Amniotic stem cell (primary cell): ENCODE measurements at places on chromosomes 5 and 9.

DNA sequence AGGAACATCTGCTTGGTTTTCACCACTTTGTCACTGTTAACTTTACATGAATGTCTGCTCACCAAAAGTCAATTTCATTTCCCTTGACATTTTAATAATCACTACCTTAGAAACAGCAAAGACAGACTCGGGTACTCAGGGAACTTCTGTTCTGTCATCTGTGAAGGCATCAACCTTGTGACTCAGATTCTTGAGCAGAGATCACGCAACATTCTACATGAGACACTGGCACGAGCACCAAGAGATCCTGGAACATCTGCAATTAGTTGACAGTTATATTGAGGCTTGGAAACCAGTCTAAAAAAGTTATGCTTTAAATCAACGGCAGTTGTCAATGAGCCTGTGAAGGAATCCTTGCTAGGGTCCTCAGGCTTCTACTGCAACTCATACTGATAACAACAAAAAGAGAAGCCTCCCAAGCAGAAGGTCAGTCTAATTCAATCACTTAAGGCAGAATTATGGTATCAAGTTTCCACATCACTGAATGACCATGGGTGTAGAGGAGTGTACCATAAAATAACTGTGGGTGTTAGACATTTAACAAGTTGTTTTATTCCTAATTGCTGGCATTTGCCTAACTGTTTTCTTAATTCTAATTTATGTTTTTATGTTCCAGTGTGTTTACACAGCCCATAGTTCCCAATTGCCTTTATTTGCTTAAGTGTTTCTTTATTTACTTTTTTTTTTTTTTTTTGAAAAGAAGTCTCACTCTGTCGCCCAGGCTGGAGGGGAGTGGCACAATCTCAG is 3.3 kb upstream of the PBX3 start:
- no peak for DNase-seq

DNA sequence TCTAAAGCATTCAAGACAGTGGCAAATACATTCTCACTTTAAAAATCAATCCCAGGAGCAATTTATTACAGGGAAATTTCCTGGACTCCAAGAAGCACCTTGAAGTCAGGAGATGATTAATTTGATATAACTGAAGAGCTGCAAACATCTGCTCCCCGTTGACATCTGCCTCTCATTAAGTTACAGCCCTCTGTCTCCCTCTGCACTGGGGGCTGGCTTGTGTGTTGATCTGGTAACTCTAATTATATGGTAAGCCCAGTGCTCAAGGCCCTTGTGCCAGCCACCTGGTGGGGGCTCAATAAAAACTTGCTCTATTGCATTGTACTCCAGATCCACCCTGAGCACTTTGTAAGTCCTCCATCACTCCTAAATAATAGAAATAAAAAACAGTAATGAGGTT is 131.1 kb upstream of the ZNF462 start:
- DNase-seq: no peak

DNA sequence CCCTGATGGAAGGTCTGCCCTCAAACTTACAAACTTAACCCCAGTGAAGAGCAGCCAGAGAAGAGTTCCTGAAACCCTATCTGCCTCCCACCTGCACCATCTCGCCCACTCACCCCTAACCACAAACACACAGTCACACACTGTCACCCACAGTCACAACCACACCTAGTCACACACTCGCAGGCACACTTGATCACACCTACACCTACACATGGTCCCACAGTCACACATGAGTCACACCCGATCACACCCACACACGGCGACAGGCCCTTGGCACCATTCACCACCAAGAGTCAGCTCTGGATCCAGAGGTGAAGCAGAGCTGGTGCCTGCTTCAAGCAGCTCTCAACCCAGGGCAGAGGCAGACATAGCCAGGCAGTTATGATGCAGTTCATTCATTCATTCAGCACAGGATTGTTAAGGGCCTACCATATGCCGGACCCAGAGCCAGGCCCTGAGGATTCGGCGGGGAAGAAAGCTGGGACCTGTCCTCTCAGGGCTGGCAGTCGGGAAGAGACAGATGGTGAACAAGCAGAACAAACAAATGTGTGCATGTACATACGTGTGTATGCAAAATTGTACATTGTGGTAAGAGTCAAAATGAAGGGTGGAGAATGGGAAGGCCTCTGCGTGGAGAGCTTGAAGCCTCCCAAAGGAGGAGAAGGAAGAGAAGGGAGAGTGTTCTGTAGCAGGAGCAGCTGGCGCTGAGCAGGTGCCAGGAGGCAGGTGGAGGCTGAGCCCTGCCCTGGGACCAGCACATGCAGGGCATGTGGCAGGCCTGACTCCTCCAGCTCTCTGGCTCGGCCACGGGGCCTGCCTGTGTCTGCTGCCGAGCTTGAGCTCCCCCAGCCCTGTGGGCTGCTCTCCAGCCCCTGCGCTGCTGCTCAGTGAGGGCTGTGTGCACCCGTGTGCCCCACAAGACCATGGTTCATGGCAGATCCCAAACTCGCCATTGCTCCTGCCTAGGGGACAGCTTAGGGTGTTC is 6.4 kb downstream of the TSPAN17 start:
- no peak for DNase-seq

DNA sequence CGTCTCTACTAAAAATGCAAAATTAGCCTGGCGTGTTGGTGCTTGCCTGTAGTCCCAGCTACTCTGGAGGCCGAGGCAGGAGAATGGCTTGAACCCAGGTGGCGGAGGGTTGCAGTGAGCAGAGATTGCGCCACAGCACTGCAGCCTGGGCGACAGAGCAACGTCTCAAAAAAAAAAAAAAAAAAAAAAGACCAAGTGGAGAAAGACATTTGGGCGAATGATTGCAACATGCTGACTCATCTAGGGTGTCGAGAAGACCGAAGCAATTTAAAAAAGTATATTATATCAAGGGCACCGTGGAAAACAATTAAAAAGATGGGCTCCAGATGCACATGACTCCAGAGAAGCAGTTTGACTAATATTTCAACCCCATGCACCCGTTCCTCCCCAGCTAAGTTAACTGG is 9.2 kb downstream of the KLF4 start:
- no peak for DNase-seq

DNA sequence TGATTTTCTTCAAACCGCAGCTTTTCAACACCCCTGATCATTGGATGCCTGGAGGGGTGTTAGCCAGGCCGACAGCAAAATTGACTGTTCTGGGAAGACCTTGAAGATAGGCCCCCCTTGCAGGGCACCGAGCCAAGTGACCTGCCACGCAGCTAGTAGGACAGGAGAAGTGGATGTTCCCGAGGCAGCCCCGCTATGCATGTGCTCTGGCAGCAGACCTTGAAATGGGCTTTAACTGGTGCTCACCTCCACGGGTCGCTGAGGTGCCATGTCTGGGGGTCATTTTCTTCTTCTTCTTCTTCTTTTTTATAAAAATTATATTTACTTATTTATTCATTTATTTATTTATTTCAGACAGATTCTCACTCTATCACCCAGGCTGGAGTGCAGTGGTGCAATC is 12.6 kb downstream of the FGF18 start:
- DNase-seq: no peak
